Myocyte (in vitro differentiated cells): ENCODE measurements at places on chromosomes 2 and 18.

DNA sequence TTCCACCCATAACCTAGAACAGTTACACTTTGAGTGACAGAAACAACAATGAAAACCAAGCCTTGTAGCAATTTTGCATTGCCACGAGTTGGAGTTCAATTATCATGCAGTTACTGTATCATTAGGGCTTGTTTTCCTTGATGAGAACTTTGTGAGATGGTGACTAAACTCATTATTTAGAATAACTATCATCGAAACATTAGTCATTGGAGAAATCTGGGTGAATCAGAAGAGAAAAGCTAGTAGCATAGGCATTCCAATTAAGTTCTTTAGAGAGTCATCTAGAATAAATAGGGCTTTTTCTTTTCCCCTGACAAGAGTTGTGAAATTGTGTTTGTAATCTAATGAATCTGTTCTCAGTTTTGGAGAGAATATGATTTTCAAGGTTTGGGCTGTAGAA lies 122.8 kb upstream of the DOCK10 start:
- DNase-seq, result no peak

DNA sequence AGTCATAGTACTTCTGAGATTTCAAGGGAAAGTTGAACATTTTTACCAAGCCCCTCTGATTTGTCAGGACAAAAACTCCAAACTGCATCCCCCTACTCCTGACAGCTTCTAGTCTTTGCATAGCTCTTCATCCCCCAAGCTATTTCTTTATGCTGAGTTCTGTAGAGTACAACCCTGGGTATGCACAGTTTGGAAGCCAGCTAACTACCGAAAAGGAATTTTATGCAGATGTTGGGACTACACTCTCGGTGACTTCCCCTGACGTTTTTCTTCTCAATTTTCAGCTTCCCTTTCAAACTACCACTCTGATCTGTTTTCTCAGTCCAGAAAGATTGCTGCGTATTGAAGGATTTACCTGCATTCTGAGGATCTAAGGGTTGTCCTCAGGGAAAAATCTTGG lies 1060.2 kb upstream of the ACVR2A start:
- no peak for DNase-seq

DNA sequence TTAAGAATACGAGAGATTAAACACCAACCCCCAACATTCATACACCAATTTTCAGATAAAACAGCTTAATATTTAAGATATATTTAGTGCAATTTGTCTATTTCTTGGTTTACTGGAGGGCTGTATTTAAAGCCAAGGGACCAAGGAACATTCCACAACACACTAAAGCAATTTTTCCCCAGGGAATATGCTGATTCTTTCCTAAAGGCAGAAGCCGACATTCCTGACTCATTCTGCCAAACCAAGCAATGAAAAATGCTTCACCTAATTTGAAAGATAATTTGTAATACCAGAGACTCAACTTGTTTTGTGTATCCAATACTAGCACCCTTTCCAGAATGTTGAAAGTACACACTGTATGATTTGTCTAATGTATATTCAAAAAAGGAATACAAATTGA lies 1267.6 kb upstream of the PIK3C3 start:
- no peak for DNase-seq

GRCh38 chr18:26419746-26420145 lies 128.6 kb downstream of the KCTD1 start:
- DNase-seq, result no peak

DNA sequence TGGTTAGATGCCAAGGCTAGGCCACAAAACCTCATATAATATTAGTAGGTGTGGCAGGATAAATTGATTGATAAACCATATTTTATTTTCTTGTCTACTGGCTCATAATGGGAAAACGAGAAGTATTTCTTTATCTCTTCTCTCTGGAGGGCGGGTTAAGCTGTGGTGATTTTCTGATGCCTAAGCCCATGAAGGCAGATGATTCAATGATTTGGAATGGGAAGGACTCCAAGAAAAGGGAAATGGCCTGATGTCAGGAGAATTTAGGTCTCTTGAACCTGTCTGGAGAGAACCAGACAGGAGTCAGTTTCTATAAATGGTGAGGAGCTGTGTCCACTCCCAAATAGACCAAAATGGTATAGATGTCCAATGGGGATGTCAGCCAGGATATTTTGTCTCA lies 18.7 kb upstream of the MAP4K3 start:
- no peak for DNase-seq

GRCh38 chr2:168705534-168706470 lies 96.6 kb upstream of the NOSTRIN start:
- peak; percentile 9 for DNase-seq

DNA sequence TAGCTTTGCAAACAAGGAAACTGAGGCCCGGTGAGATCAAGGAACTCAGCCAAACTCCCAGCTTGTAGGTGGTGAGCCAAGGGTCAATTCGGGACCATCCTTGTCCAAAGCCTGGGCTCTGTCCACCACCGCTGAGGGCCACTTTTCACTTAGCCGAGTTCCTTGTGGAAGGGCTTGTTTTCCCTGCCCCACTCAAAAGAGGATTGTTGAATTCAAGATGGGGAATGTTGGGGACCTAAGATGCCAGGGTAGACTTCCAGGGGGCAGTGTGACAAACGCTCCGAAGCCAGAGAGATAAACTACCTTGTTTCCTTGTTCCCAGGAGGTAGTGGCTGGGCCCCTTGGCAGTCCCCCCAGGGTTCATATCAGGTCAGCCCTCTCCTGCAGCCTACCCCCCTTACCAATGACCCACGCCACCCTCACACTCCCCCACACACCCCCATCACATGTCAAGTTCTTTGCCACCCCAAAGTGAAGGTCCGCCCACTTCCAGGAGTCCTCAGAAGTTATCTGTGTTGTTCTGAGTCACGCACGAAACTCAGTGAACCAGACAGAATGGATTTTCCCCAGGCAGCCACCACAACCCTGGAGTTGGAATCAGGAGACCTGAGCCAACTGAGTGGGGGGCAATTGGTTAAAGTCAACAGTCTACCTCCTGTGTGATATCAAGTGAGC lies 10.3 kb upstream of the ATOH8 start:
- no peak for DNase-seq

GRCh38 chr2:233422050-233422639 lies 67.9 kb downstream of the DGKD start:
- DNase-seq, result no peak

GRCh38 chr18:10139783-10140410 lies 226.1 kb downstream of the VAPA start:
- no peak for DNase-seq

DNA sequence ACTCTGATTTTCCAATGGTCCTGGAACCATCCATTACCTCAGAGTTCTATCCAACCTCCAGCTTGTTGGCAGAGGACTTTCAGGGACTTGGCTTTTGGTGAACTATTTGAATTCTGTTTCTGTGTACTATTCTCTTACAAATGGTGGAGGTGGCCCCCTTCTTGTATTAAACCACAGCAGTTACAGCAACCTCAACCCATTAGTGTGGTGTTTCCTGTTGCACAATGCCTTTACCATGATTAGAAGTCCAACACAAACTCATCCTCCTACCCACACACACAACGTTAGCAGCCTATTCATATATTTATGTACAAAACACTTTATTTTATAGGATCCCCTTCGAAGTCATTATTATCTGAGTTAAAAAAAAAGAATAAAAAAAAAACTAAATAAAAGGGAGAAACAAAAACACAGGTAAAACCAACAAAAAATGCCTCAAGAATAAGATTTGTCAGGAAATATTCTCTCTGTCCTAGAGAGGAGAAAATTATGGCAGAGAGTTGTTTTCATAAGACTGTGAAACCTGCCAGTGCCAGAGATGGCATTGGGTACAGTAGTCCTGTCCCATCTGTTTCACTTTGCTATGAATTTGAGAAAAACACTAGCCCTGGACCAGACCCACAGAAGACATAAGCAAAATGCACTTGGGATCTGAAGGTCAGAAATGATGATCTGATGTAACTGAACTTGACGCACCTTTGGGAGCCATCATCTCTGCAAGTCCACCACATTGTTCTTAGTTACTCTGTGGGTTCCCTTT lies 1896.0 kb upstream of the PIK3C3 start:
- DNase-seq, result no peak
